Hematopoietic multipotent progenitor cell (in vitro differentiated cells): ENCODE measurements at places on chromosomes 13 and 19. TPM values are rescaled to one million over a fixed set of nuclear protein-coding genes. Genes with fewer than 3 reads are reported as not detected.

The KLF12 gene
- total RNA-seq = 10.8 TPM

GRCh38 chr13:26819046-26819445, 58.5 kb upstream of the GPR12 start:
- DNase-seq = no peak

- DNase-seq = no peak
These were observed 128.6 kb upstream of the KL start for GRCh38 chr13:32887617-32888016.

- no peak for DNase-seq
These were observed at the start of gene AMER2 for GRCh38 chr13:25171517-25172302. TSS of gene AMER2 (minus strand) at chr13:25172288. CDS start at chr13:25171619, 669 bp downstream.

The NCAN gene
- total RNA-seq = not detected
